ENCODE measurements at places on chromosomes 12 and 14. TPM values are rescaled to one million over a fixed set of nuclear protein-coding genes. Genes with fewer than 3 reads are reported as not detected.
A peak's percentile ranks its signal among the peaks of the same experiment; 100 is the strongest.

GRCh38 chr12:66189486-66189843, 451 bp downstream of the IRAK3 start:
- no peak for DNase-seq

- no peak for DNase-seq
Observed at GRCh38 chr12:56146492-56147460, 5.6 kb upstream of the MYL6B start.

- no peak for DNase-seq
Observed at GRCh38 chr12:40971911-40972310, 216.2 kb upstream of the PDZRN4 start.

GRCh38 chr14:35159742-35160409, 37.5 kb downstream of the PRORP start:
- DNase-seq = no peak

DNA sequence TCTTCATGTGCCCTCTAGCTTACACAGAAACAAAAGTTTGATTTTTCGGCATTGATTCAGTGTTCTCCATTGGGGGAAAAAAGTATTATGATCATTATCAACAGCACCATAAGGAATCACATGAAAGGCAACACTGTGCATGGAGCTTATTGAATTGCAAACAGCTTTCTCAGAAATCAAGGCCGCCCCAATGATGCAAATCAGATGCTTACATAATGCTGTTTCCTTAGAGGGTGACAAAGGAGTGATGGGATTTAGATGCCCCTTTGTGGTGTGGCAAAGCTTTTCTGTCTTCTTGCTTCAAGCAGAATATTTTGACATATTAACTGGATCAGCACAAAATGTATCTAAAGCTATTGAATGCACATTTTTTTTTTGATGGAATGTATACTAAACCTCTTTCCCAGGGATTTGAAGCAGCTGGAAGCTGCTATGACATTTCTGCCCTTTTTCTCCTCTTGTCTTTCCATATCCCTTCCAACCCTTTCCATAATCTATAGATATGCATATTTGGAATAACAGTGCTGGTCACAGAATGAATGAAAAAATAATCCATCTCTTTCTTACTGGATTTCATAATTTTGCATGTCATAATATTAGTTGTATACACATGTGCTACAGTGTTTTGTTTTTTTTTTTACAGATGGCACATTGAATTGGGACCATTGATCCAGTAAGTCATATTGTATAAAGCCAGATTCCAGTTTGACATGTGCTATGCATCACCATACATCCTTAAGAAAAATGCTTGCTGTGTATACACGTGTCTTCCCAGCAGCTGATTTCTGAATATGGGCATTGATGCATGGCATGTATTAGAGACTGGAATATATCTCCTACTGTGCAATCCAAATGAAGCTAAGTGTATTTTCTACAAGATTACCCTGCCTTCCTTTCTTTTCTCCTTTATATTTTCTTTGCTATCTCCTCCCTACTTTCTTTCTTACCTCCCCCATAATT, 259.7 kb upstream of the DCN start:
- no peak for DNase-seq

DNA sequence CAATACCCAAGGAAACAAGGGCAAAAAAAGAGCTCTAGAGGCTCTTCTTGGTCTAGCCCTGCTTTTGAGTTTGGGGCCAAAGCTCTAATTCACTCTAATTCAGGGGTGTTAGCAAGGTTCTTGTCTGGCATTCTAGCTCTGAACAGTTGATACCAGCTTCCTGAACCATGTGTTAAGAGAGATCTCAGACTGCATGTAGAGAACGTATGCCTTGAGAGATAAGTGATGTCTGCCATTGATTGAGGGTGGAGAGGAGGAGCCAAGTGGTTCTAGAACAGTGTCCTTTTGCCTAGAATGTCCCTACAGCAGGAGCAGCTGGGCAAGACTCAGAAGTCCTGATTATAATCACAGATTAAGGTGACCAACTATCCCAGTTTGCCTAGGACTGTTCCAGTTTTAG, 18.2 kb upstream of the POC1B start:
- DNase-seq = no peak

DNA sequence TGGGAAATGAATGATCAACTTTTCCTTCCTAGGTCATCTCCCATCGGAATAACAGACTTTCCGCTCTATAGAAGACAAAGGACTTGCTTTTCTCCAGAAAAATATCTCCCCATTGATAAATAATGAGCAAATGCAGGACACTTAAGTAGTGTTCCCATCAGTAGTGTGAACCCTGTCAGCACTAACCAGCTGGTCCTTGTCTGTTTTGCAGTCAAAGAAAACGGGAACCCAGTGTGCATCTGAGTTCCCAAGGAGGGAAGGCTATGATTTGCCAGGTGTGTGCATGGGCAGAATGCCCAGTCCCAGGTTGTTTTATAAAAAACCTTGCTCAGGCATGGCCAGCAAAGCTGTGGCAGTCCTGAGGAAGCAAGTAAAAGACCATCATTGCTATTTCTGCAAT, 256.5 kb upstream of the HMGA2 start:
- no peak for DNase-seq

- peak; percentile 82 for DNase-seq
Observed at GRCh38 chr14:69574263-69574953, at the start of gene CCDC177. Gene CCDC177, minus strand, starts transcription at chr14:69574871. Its CDS starts 1,249 bp downstream, at chr14:69573622.

DNA sequence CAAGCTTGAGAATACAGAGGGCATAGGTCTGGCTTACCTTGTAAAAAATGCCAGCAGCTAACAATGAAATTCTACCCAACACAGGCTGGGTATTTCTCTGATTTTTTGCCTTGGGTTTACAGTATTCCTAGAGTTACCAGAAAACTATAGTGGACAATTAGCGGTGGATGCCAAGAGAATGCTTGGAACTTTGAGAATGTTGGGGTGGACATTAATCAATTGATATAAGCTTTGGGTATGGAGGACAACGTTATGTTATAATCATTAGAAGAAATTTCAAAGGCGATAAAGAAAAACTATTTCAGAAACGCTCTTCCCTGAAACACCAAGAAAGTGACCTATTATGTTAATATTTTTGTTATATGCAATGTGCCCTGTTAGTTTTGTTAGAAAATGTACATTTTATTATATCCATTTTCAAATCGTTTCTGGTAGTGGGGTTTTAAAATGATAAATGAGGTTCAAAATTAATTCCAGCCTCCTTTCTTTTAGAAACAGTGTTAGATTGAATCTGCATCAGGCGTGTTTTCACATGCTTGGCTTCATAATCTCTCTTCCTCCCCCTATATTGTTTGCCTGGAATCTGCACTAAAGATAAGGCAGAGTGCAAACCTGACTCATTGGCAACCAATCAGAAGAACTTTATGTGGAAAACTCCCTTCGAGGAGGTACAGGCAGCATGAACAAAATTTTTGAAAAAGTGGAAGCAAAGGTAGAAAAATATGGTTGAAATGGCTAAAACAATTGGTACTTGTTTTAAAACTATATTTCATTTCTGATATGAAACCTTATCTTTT, 1.4 kb upstream of the PTPRQ start:
- DNase-seq = no peak

GRCh38 chr14:96364962-96365361, 1.6 kb downstream of the GSKIP start:
- DNase-seq = no peak

DNA sequence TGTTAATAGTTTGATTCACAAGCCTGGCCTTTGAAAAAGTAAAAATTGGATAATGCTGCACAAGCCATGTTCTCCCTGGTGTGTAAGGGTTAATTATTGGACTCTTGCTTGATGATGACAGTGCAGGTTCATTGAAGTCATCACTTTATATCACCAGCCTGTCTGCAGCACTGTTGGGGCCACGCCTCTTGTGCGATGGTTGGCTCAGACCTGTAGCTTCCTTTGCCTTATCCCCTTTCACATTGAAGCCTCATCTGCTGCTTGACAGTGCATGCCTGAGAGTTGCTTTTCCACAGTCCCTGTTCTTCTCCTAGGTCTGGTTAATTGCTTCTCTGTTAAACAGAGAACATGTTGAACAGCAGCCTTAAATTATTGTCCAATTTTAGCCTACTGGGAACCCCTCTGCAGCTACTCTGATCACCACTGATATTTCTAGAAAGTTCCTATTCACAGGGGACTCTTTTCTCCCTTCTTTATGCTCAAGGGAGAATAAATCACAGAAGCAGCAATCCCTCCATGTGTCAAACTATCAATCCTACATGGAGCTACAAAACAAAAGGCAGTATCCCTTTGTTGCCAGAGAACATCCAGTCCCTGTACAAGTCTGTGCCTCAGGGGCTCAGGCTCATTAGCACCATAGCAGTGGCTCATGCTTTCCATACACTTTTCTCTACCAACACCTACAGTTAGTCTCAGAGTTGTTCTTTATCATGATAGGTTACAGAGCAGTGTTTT, 322.1 kb downstream of the RGS6 start:
- no peak for DNase-seq

DNA sequence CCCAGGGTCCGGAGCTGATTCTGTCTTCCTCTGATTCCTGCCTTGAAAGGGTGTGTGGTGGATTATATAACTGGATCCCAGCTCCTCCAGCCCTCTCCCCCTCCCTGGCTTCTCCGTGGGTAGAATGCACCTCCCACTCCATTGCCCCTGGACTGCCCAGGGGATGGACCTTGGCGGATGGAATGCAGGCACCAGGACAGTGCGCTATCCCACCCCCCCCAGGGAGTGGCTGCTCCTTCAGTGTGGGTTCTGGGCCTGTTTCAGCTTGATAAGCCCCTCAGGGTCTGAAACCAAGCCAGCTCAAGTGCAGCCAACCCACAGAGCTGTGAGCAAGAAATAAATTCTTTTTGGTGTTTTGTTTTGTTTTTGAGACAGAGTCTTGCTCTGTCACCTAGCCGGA, 112.4 kb upstream of the TMEM132D start:
- no peak for DNase-seq

DNA sequence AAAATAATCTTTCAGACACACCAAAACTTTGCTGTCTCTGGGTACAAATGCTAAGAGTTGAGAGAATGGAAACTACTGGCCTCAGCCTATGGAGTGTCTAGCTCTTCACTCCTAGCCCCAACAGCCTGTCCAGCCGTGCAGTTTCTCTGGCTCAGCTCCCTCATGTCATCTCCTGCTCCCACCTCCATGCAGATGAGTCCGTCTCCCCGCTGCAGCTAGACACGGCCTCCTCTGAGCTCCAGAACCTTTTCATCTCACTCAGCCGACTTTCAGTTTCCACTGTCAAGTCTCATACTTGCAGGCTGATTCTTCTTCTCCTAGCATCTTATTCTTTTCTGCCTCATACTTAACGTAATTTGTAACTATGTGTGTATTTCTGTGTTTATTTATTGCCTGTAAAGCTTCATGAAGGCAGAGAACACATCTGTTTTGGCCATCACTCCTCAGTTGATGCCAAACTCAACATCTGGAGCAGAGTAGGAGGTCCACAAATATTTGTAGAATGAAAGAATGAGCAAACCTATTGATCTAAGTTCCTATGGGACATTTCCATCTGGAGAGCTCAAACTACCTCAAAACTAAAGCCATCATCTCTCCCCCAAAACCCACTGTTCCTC, 139.8 kb upstream of the PWP1 start:
- DNase-seq = no peak

DNA sequence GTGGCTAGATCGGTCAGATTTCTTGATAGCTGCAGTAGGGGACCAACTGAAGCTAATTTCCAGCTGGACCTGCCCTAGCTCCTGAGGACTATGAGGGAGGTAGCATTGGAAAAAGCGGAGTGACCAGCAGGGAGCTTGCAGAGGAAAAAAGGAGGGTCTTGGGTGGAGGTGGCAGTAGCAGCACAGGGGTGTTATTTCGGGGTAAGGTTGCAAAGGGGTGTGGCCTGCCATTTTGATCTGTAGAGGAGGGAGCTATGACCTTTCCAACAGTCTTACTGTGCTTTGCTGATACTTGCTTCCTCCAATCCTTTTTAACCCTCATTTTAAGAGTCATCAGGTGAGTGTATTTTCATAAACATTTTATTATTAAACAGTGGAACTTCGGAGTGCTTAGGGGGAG, 83.8 kb upstream of the NRXN3 start:
- no peak for DNase-seq

COCH gene
- total RNA-seq = 2.8 TPM

CCDC175 gene
- total RNA-seq = not detected

MEG3 gene
- not detected for total RNA-seq

CLEC2A gene
- total RNA-seq = not detected

ANKRD33 gene
- not detected for total RNA-seq

KRT6A gene
- total RNA-seq = not detected

TROAP gene
- 80.4 TPM for total RNA-seq

NTN4 gene
- 0.17 TPM for total RNA-seq
